Effector CD8-positive, alpha-beta T cell (primary cell): ENCODE measurements at places on chromosomes 11 and 22.

- peak; percentile 17 for DNase-seq
These were observed 8.2 kb downstream of the PDGFB start for GRCh38 chr22:39236321-39237317.

DNA sequence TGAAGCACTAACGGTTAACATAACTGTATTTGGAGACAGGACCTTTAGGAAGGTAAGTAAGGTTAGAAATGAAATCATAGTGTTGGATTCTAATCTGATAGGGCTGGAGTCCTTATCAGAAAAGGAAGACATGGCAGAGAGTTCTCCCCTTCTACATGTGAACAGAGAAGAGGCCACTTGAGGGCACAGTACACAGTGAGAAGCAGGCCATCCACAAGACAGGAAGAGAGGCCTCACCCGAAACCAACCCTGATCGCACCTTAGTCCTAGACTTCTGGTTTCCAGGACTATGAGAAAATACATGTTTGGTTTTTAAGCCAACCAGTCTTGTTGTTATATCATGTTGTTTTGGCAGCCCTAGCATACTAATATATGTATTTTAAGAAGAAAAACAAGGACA lies 170.0 kb downstream of the LRRC4C start:
- DNase-seq: no peak

- no peak for DNase-seq
These were observed 92.6 kb downstream of the PKNOX2 start for GRCh38 chr11:125257190-125257579.

DNA sequence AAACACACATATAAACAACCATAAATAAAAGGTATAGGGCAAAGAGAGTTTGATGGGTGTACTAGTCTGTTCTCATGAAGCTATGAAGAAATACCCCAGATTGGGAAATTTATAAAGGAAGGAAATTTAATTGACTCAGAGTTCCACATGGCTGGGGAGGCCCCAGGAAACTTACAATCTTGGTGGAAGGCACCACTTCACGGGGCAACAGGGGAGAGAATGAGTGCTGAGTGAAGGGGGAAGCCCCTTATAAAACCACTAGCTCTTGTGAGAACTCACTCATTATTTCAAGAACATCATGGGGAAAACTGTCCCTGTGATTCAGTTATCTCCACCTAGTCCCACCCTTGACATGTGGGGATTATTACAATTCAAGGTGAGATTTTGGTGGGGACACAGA lies 385.9 kb upstream of the ANO5 start:
- no peak for DNase-seq

DNA sequence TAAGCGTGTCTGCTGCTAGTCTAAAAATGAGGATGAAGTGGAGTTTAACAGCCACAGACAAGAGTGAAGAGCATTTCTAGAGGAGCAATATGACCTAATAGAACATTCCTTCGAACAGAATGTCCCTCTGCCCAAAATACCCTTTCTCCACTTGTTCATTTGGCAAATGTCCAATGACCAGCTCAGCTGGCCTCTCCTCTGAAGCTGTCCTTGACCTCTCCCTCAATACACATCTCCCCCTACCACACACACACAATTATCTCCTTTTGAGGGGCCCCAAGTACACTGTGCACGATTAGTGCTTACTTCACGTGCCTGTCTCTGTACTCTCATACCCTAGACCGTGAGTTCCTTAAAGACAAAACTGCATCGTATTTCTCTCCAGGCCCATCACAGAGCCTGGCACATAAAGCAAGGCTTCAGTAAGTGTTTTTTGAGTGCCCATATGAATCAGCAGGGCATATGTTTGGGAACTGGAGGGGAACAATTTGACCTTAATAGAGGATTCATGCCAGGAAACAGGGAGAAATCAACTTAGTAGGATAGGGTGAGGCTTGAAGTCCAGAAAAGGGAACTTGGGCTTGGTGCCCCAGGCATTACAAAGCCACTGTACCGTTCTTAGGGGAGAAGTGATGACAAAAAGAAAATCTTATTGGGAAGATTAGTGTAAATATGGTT lies 18.1 kb upstream of the NCAM1 start:
- no peak for DNase-seq

DNA sequence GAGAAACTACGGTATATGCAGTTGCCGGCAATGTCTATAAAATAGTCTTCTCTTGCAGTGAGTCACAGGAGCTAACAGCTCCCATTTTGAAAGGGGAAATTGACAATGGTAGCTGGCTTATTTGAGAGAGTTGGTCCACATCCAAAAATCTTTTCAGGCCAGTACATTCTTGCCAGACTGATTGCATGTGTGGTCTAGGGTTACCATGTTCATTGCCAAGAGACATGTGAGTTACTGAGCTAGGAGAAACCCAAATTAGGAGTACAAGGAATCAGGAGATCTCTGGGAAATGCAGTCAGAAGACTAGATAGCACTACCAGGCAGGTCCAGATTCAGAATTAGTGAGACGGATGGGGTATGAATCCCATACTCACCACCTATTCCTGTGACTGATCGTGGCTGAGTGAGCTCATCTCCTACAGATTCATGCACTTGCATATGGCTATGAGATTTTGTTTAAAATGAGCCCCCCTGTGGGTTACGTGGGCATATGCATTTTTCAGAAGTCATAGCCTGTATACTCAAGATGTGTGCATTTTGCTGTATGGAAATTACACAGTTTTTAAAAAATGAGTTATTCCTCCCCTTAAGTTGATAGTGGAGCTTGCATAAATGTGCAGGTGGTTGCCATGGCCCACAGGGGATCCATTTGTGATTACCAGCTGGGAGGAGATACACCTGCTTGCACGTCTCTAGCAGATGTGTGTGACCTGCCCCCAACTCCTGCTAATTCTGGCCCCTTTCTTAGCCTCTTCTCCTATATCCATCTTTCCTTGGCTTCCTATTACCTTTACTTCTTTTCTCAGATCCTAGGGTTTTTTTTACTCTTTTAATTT lies 102.7 kb downstream of the COMMD9 start:
- no peak for DNase-seq

- no peak for DNase-seq
These were observed 23.5 kb upstream of the PICK1 start for GRCh38 chr22:38033522-38034277.

GRCh38 chr11:14884667-14885273 lies 7.3 kb downstream of the CYP2R1 start:
- DNase-seq: no peak

- DNase-seq: no peak
These were observed 1.3 kb upstream of the GDPD4 start for GRCh38 chr11:77302752-77303151.

GRCh38 chr11:1149545-1149944 lies 8.2 kb upstream of the MUC5AC start:
- no peak for DNase-seq
